Purkinje cell (primary cell): ENCODE measurements at places on chromosomes 11 and 22. TPM values are rescaled to one million over a fixed set of nuclear protein-coding genes. Genes with fewer than 3 reads are reported as not detected.

The BLID gene
- not detected in 2 replicates for polyA plus RNA-seq

The C2CD2L gene
- 3.4 and 5.0 TPM in 2 replicates for polyA plus RNA-seq

The TMEM25 gene
- 41.0 and 52.2 TPM in 2 replicates for polyA plus RNA-seq

The TRPC6 gene
- polyA plus RNA-seq: 0.07 TPM in 1 of 2 replicates, not detected in the other

The IFITM5 gene
- not detected in 2 replicates for polyA plus RNA-seq

The A4GALT gene
- polyA plus RNA-seq: not detected in 2 replicates

The PRDM11 gene
- polyA plus RNA-seq: 0.42 and 2.5 TPM in 2 replicates

The MISFA gene
- 2.6 and 3.8 TPM in 2 replicates for polyA plus RNA-seq

The OR8D1 gene
- not detected in 2 replicates for polyA plus RNA-seq

The BATF2 gene
- not detected in 2 replicates for polyA plus RNA-seq

The TMEM126B gene
- 437 and 497 TPM in 2 replicates for polyA plus RNA-seq

The APOBEC3A gene
- polyA plus RNA-seq: not detected in 2 replicates

The OR8K5 gene
- polyA plus RNA-seq: not detected in 2 replicates

The PRSS23 gene
- 7.1 and 7.4 TPM in 2 replicates for polyA plus RNA-seq

The FGF3 gene
- not detected in 2 replicates for polyA plus RNA-seq

The SUSD2 gene
- polyA plus RNA-seq: 0.31 TPM in 1 of 2 replicates, not detected in the other

The CARD18 gene
- polyA plus RNA-seq: 0.46 TPM in 1 of 2 replicates, not detected in the other

The KMT2A gene
- polyA plus RNA-seq: 13.0 and 16.1 TPM in 2 replicates

The SCARF2 gene
- polyA plus RNA-seq: not detected in 2 replicates

The MUC5AC gene
- polyA plus RNA-seq: not detected in 2 replicates

The POTEH gene
- polyA plus RNA-seq: not detected in 2 replicates

The MALAT1 gene
- 70,295 and 74,607 TPM in 2 replicates for polyA plus RNA-seq

The GLYATL1 gene
- 0.59 TPM in 1 of 2 replicates, not detected in the other for polyA plus RNA-seq

The UCP3 gene
- polyA plus RNA-seq: 0.58 TPM in 1 of 2 replicates, not detected in the other

The OR6A2 gene
- not detected in 2 replicates for polyA plus RNA-seq

The GLYAT gene
- polyA plus RNA-seq: not detected in 2 replicates

The MS4A6A gene
- not detected in 2 replicates for polyA plus RNA-seq

The NAALAD2 gene
- polyA plus RNA-seq: 10.0 and 20.0 TPM in 2 replicates

The MMP3 gene
- not detected in 2 replicates for polyA plus RNA-seq

The RASGRP2 gene
- polyA plus RNA-seq: 0.36 TPM in 1 of 2 replicates, not detected in the other

The POU2F3 gene
- not detected in 2 replicates for polyA plus RNA-seq

The CD3D gene
- not detected in 2 replicates for polyA plus RNA-seq

The CLDN5 gene
- 0.17 and 0.28 TPM in 2 replicates for polyA plus RNA-seq

The NRXN2 gene
- polyA plus RNA-seq: 1.7 and 3.1 TPM in 2 replicates

The YPEL1 gene
- 2.1 and 2.5 TPM in 2 replicates for polyA plus RNA-seq

The CHST1 gene
- polyA plus RNA-seq: 3.8 and 9.0 TPM in 2 replicates

The ZP1 gene
- polyA plus RNA-seq: not detected in 2 replicates

The PTPRCAP gene
- 1.0 TPM in 1 of 2 replicates, not detected in the other for polyA plus RNA-seq

The KCTD17 gene
- 0.99 and 4.5 TPM in 2 replicates for polyA plus RNA-seq

The MN1 gene
- 0.38 and 0.66 TPM in 2 replicates for polyA plus RNA-seq

The TMEM191C gene
- polyA plus RNA-seq: 1.7 and 4.4 TPM in 2 replicates

The OR8D4 gene
- not detected in 2 replicates for polyA plus RNA-seq
